Left renal cortex interstitium (tissue), 4 donors: ENCODE measurements at places on chromosomes 11 and 22. TPM values are rescaled to one million over a fixed set of nuclear protein-coding genes. Genes with fewer than 3 reads are reported as not detected.

GRCh38 chr22:38305471-38306448, 11.5 kb downstream of the CSNK1E start:
- DNase-seq: no peak

DNA sequence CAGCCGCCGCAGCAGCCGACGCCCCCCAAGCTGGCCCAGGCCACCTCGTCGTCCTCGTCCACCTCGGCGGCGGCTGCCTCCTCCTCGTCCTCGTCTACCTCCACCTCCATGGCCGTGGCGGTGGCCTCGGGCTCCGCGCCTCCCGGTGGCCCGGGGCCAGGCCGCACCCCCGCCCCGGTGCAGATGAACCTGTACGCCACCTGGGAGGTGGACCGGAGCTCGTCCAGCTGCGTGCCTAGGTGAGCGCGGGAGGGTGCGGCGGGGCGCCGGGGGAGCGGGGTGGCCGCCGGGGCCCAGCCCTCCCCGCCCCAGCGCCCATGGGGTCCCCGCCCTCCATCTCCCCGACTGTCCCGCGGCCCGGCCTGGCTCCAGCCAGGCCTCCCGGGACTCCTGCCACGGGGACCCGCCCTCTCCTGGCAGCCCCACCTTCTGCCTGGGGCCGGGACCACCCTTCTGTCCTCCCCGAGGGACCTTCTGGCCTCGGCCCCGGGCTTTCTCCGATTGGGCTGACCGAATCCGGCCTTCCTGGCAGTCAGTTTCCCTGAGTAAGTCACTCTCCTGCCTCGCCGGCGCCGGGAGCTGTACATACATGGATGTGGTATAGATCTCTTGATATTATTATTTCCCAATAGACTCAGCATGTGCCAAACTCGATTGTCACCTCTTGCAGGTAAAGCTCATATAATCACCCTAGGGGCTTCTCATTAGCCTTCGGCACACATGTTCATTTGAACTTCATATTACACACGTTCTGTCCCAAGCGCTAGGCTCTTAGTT, 720 bp downstream of the PACS1 start:
- DNase-seq: no peak

DNA sequence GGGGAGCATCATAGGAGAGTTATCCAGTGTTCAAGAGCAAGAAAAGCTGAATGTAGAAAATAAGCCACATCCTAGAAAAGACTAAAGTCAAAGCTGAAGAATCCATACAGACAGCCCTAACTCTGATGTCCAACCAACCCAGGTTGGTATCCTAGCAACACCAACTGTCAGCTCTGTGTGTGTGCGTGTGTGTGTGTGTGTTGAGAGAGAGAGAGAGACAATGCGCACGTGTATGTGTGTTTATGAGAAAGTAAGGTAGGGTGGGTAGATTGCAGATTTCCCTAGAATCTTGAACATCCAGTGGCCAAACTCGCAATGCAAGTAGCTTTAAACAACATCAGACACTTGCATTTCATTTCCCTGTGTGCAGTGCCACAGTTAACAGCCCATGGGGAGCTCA, 274.9 kb downstream of the FAM181B start:
- DNase-seq: no peak

GRCh38 chr11:7381937-7382336, 103.4 kb upstream of the OLFML1 start:
- no peak for DNase-seq

DNA sequence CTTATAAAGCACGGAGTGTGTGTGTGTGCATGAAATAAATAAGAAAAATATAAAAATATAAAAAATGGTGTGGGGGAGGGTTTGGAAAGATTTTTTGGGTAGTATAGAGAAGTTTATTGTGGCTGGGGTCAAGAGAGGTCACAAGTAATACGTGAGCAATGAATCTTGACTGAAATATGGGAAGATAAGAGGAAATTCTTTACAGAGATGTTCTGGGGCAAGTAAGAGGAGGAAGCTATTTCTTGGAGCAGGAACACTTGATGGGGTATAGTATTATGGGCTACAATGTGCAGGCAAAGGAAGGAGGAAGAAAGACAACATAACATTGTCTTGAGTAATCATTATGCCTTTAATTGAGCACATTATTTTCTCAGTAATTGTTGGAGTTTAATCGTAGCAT, 2.1 kb downstream of the HBD start:
- DNase-seq: no peak

DNA sequence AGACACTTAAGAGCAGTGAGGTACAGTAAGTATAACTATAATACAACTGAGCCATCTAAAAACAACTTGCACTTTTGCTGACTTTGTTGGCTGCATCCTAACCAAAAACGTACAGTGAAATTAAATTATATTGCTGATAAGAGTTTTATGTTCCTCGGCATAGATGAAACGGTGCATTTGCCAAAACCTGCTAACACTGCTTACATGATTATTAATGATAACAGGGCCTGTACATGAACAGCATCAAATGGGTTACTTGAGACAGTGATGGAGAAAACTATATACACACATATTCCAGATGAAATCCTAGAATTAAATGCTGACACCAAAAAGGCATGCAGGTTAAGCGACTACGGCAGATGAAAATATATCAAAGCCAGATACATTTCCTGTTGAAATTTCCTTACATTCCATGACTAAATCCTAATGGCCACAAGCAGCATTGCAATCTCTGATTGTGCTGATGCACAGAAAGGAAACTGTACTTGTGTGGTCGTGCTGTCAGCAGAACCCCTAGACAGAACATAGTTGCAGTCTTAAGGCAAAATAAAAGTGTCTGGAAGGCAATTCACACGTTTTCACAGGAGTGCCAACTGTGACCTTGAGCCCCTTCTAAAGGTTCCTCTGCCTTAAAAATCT, 143.9 kb downstream of the CADM1 start:
- DNase-seq: no peak

DNA sequence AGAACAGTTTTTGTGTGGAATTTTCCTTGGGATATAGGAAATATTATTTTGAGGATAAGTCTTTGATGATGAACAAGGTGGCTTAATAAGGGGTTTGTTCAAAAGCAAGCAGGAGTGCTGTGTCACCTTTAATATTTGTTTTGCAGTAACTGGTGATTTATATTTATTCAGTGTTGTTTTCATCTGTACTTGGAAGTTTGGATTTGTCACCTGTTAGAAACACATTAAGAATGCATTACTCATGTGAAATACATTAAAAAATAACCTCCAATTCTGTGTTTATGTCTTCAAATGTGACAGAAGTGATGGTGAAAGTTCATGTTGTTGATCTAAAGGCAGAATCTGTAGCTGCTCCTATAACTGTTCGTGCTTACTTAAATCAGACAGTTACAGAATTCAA, 70.5 kb downstream of the DKK3 start:
- no peak for DNase-seq

DNA sequence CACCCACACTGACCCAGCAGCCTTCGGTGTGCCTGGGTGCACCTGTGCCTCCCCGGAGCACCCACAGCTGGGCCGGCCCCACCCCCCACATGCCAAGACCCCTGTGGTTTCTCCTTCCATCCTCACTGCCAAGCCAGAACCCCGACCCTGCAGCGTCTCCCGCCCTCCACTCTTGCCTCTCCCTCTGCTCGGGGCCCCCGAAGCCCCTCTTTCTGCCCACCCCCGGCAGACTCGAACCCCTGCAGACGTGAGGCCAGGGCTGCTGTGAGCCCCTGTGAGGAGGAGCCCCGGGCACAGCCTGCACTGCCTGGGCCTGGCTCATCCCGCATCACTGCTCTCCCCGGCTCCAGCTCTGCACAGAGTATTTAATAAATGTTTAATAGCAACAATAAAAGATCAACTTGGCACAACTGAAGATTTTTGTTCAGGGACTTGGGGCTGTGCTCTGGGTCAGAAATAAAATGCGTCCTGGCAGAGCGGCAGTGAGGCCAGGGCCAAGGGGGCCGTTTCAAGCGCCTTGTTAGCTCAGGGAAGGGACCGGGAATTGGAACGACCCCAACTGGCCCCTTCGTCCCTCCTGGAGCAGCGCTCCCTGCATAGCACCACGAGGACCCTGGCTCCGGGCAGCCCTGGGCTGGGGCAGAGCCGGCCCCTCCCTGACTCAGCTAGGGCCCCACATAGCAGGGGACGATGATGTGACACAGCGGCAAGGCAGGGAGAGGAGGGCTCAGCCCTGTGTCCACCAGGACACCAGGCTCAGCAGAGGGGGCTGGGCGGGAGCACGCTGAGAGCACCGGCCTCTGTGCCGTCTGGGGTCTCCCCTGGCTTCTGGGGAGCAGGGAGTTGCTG, 520.8 kb downstream of the BRD1 start:
- no peak for DNase-seq

GRCh38 chr11:46099963-46100316, 21.3 kb downstream of the PHF21A start:
- no peak for DNase-seq

- DNase-seq: no peak
These were observed 1.9 kb downstream of the WBP2NL start for GRCh38 chr22:42000466-42000865.

- DNase-seq: no peak
These were observed 340.8 kb downstream of the MN1 start for GRCh38 chr22:27460591-27461347.

DNA sequence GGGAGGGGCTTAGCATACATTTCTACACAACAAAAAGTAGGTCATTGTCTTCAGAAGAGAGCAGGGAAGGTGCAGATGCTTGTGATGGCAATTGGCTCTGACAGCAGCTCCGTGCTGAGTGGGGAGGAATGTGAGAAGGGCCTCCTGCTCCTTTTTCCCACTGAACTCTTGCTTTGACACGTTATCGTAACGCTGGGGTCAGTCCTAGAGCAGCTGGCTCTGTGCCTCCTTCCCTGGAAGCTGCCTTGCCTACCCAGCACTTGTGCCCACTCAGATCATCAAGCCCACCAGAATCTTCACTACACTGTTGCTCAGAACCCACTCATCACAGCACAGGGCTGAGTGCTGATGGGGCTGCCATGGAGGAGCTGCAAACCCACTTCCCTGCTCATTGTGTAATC, 14.9 kb upstream of the NAV2 start:
- DNase-seq: no peak

GRCh38 chr11:1822648-1823375, 12.0 kb upstream of the SYT8 start:
- no peak for DNase-seq

DNA sequence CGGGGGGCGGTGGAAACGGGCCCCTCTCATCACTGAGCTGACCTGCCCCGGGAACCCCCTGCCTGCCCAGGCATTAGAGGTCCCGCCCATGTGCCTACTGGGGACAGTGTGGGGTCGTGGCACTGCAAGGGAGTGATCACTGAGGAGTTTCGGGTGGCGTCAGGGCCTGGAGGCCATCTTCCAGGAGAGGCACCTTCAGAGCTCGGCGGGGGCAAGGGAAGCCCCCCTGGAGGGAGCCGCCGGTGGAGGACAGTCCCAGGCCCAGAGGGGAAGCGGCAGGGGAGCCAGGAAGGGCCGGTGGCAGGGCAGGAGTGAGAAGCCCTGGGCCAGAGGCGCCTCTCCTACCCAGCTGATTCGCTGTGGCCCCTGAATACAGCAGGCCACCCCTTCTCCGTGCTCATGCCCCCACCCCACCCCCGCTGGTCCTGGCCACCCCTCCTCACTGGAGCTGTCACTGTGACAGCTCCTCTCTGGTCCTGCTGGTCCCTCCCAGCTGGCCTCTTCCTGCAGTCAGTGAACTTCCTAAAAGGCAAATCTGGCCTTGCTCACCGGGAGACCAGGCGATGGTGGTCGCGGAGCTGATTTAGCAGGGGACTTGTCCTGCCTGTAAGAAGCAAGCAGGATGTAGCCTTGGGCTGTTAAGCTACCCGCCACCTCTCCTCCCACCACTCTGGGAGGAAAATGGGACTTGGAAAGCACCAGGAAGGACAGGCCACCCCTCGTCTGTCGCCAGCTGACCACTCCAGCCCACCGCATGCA, 2.0 kb upstream of the MAPK11 start:
- no peak for DNase-seq

DNA sequence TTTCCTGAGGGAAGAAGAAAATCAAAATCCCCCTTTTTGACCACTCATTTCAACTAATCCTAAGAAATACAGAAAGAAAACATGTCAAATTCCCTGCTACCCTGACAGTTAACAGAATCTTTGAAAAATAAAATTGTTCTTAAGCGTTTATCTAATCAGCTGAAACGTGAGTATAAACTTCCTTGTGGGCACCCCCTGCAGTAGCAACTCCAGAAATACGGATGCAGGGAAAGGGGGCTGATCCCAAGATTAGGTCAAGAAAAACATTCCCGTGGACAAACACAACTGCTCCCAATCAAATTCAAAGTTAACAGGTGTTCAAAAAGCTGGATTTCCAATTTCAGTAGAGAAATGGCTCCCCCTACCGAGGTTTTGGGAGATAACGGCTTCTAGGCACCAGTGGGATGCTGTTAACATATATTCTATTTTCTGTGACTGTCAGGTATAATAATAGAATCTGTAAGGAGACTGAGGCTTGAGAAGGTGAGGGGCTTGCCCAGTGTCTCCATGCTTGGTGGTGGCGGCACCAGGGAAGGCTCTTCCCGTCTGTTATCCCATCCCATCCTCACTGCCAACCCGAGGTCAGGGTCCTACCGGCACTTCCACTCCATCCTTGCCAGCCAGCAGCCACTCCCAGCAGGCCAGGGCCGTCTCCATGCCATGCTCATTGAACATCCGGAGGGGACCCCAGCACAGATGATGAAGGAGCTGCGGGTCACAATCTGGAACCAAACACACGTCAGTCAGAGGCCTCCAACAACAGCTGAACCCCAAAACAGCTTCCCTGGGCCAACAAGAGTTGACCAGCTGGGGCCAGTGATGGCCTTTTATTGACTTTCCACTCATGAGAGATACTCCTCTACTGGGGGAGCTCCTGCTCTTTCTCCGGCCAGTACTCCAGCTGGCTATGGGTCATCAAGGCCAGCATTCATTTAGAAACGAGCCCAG, 32.0 kb upstream of the SERPIND1 start:
- no peak for DNase-seq

- no peak for DNase-seq
These were observed 259.2 kb upstream of the ANO3 start for GRCh38 chr11:26072614-26073153.

The BTG4 gene
- polyA plus RNA-seq: not detected

The CABP7 gene
- polyA plus RNA-seq: 0.33 TPM

The SHISA8 gene
- 1.9 TPM for polyA plus RNA-seq

The OR52H1 gene
- not detected for polyA plus RNA-seq

The TBX10 gene
- 0.22 TPM for polyA plus RNA-seq

The MS4A4A gene
- 5.8 TPM for polyA plus RNA-seq

The TSGA10IP gene
- not detected for polyA plus RNA-seq

The OR52A5 gene
- 0.03 TPM for polyA plus RNA-seq
